ENCODE measurements at places on chromosomes 2 and 18. TPM values are rescaled to one million over a fixed set of nuclear protein-coding genes. Genes with fewer than 3 reads are reported as not detected.

Gene GYPC
- 111 TPM for total RNA-seq

Gene GKN2
- total RNA-seq = not detected

Gene SLC5A7
- not detected for total RNA-seq

Gene CMPK2
- total RNA-seq = 1.6 TPM

Gene NEB
- total RNA-seq = 0.30 TPM

Gene HTRA2
- total RNA-seq = 84.4 TPM

Gene AGXT
- total RNA-seq = not detected

Gene STK39
- total RNA-seq = 21.8 TPM

Gene RRM2
- 682 TPM for total RNA-seq

Gene ANKRD29
- total RNA-seq = not detected

Gene CNGA3
- total RNA-seq = not detected

Gene SERPINB10
- total RNA-seq = not detected

Gene IL1R1
- 6.8 TPM for total RNA-seq

Gene CHST9
- not detected for total RNA-seq

GRCh38 chr2:70607121-70607561, 53.5 kb upstream of the TGFA start:
- DNase-seq = no peak

DNA sequence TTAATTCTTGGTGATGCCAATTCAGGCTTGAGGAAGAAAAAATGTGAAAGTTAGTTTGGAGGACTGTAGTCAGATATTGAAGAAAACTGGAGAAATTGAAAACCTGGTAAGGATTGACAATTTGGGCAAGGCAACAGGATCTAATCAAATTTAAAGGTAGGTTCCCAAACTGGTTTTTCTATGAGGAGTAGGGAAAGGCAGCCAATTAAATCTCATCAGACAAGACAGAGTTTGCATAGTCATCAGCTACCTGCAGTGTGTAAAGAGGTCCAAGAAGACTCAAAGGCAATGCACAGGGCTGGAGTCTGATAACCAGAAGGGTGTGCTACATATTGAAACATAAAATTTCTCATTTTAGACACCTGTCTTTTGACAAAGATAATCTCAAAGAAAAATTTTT, 16.0 kb upstream of the CAB39 start:
- DNase-seq = no peak

DNA sequence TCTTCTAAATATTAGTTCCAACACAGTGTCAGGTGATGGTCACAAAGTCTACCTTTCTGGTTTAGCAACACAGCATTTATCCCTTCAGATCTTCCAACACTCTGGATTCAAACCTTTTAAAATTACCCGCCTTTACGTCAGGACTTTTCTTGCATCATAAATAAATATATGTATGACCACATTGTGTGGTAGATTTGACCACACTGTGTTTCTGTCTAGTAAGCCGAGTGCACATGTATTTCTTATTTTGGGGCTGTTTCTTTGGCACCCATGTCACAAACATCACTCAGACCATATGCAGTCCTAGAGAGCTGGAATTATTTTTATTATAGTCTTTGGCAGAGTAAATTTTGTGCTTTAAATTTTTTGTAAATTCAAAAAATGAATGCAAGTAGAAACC, 172.1 kb downstream of the ANKRD44 start:
- no peak for DNase-seq

DNA sequence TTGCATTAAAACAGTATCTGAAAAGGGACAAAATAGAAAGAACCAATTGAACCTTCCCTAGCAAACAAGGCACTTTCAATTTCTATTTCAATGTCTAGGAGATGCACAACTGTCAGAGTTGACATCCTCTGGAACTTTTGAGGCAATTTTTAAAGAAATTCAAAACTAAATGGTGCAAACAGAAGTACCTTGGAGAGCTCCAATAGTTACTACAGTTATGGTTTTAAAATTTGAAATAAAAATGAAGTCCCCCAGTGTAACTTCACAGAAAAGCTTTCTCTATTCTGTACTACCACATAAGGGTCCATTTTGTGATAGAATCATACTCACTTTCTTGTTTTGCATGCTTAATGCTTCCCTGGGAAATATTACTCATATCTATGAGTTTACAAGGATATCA, 162.1 kb downstream of the KCNH7 start:
- no peak for DNase-seq

GRCh38 chr2:88281302-88282217, 111.4 kb downstream of the THNSL2 start:
- no peak for DNase-seq

DNA sequence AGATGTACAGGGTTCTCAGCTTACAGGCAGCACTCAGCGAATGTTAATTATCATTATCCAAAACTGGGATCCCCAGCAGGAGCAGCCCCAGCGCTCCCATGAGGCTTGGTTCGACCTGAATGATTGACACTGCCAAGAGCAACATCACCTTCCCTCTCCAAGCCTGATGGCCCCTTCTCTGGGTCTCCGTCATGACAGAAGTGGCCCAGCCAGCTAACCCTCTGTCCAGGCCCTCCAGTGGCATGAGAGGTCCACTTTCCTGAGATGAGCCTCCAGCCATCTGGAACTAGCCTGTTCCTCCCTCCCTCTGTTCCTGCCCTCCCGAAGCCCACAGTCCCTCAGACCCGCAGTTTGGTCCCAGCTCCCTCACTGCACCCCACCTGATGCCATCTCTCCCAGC, 97.0 kb upstream of the RAB6C start:
- no peak for DNase-seq

DNA sequence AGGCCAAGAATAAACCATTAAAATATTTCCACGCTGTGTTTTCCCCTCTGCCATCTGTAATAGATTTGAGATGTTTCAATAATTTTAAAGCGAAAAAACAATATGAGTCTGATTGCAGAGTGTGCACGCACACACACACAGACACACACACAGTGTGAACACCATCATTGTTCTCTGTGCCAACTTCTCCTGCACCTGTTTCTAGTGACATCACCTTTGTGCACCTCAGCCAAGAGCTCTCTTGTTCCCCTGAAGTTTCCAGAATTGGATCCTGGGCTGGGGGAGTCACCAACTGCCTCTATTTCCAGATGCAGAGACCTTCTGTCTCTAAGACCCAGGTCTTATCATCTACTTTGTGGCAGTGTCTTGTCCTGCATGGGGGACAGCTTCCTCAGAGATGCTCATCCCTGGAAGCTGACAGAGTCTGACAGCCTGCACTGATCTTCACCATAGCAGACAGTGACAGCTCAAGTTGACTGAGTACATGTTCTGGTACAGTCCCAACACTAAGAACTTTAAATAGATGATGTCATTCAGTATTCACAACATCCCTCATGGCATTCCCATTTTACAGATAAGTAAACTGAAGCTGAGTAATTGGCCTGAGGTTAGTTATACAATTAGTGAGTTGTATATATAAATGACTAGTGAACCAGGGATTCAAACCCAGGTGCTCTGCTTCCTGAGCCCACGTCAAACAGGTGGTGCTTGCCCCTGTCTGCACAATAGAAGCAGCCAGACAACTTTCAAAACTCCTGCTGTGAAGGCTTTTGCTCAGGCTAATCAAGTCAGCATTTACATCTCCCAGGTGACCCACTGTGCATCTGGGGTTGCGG, 39.4 kb downstream of the ACOXL start:
- DNase-seq = no peak

GRCh38 chr2:70029814-70030409, 57.4 kb upstream of the PCBP1 start:
- no peak for DNase-seq

GRCh38 chr2:79782576-79783452, 270.0 kb downstream of the CTNNA2 start:
- no peak for DNase-seq

- no peak for DNase-seq
These were observed 249.3 kb downstream of the CYP26B1 start for GRCh38 chr2:71898375-71898774.

DNA sequence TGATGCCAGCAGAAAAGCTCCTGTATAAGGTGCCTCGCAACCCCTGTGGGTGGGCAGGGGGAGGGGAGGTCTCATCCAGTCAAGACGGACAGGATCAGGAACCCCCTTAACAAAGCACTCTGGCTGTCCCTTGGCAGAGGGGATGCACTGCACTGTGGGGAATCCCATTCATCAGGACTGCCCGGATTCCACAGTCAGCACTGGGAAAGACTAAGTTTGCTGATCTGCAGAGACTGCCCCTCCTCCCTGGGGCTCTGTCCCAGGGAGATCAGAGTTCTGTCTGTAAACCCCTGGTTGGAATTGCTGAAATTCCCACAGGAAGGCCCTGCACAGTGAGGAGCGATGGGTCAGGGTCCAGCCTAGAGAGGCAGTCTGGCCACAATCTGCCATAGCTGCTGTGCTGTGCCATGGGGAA, 149.5 kb upstream of the RBBP8 start:
- no peak for DNase-seq

Data from activated naive CD4-positive, alpha-beta T cell treated with anti-CD3 and anti-CD28 coated beads, Interleukin-2, amount 50 U/mL, for 72 hours (primary cell).